ENCODE measurements at places on chromosomes 12 and 14.

DNA sequence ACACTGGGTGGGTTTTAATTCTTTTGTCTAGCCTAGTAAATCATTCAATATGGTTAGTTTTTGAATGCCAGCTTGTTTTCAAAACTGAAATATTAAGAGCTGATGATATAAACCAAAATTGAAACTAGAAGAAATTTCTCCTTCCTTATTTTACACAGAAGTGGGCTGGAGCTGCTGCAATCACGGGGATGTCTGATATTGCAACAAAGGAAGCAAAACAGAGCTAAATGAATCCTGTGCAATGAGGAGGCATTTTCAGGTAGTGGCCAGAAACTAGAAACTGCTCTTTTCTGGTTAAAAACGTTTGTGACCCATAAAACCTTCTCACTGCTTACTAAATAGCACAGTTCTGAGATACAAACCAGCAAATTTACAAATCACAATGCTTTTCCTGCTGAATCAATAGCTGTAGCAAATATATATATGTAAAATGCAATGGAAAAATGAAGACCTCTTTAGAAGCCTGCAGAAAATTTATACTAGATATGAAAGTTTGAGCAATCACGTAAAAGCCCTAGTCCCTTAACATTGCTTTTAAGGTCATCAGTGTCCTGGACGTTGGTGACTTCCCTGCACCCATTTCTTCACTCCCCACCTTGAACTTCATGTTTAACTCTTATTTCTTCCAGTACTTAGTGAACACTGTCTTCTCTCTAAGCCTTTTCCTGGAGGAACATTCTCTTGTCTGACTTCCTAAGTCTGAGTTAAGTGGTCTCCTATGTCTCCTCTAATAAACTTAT lies 15.9 kb upstream of the LRRK2 start:
- DNase-seq: no peak

GRCh38 chr14:103343164-103343879 lies 9.3 kb downstream of the EIF5 start:
- no peak for DNase-seq

DNA sequence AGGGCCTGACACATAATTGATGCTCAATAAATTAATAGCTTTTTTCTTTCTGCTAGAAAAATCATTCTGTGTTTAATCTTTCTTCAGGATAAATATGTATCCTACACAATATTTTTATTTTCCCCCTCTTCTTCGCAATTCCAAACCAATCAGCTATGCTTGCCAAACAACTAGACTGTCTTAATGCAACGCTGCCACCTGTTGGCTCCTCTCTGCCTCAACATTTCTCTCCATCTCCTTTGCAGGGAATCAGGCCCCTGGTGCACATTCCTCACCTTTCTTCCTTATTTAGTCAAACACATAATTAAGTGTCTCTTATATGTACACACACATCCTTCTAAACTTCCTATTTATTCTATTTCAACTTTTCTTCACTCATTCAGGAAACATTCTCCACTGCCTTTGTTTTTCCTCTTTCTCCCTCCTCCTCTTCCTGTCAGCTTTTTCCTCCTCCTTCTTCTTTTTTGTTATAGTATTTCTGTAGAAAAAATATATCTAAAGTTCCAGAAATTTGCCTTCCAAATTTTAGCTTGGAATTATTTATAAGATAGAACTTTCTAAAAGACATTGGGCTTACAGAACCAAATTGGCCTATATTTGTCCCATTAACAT lies 406.0 kb downstream of the PRKD1 start:
- peak; percentile 16 for DNase-seq

- DNase-seq: no peak
These were observed 101.6 kb upstream of the KRAS start for GRCh38 chr12:25352083-25352918.

- DNase-seq: no peak
These were observed 9.3 kb downstream of the PEBP1 start for GRCh38 chr12:118145113-118145797.

DNA sequence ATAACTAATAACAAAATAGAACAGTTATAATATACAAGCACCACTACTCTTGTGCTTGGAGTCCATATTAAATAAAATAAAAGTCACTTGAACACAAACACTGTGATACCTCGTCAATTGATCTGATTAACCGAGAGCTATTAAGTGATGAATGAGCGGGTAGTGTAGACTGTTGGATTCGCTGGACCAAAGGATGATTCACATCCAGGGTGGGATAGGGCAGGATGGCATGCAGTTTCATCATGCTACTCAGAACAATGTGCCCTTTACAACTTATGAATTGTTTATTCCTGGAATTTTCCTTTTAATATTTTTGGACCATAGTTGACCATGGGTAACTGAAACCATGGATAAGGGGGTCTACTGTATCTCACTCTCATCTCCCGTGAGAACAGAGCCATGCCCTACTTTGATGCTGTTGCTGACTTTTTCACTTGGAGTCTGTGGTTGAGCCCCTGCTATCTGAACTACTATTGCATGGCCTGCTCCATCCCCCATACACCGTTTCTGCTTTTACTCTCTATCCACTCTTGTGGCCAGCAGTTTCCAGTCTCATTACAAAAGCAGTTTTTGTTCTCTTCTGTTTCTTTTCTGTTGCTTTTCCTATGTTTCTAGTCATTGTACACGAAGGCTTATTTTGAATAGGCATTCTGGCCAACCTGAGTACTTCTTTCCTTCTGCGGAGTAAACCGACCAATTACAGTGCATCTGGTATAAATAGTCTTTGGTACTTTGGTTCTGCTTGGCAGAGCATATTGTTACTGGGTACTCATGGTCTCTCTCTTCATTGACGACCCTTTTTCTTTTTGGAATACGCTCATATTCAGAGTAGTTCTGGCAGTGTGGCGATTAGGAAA lies 12.2 kb downstream of the TMTC2 start:
- DNase-seq: no peak

DNA sequence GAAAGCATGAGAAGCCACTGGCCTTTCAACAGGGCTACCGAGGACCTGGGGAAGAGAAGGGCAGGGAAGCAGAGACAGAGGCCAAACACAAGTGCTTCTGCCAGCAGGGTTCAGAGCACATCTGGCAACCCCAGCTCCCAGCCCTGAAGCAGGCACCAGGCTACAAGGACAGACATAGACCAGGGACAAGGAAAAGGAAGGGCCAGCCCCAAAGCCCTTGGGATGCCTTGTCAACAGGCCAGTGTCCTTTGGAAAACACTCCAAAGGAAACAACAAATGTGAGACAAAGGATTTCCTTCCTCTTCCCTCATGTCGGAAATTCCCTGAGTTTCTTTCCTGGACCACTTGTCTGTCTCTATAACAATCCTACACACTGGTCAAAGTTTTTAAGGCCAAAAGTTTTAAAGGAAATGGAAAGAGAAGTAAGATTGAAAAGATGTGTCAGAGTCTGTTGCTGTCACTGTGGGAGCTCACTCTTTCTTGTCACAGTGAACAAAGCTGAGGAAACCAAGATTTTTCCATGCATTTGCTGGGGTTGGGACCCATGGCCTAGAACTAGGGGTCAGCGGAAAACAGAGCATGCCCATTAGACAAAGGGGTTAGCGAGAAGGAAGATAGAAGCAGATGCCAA lies 59.4 kb downstream of the TTC9 start:
- no peak for DNase-seq

GRCh38 chr14:52481864-52482263 lies 70.4 kb downstream of the TXNDC16 start:
- DNase-seq: no peak
